ENCODE measurements at places on chromosomes 4 and X.

GRCh38 chr4:36915717-36916116 lies 328.8 kb upstream of the NWD2 start:
- no peak for DNase-seq

DNA sequence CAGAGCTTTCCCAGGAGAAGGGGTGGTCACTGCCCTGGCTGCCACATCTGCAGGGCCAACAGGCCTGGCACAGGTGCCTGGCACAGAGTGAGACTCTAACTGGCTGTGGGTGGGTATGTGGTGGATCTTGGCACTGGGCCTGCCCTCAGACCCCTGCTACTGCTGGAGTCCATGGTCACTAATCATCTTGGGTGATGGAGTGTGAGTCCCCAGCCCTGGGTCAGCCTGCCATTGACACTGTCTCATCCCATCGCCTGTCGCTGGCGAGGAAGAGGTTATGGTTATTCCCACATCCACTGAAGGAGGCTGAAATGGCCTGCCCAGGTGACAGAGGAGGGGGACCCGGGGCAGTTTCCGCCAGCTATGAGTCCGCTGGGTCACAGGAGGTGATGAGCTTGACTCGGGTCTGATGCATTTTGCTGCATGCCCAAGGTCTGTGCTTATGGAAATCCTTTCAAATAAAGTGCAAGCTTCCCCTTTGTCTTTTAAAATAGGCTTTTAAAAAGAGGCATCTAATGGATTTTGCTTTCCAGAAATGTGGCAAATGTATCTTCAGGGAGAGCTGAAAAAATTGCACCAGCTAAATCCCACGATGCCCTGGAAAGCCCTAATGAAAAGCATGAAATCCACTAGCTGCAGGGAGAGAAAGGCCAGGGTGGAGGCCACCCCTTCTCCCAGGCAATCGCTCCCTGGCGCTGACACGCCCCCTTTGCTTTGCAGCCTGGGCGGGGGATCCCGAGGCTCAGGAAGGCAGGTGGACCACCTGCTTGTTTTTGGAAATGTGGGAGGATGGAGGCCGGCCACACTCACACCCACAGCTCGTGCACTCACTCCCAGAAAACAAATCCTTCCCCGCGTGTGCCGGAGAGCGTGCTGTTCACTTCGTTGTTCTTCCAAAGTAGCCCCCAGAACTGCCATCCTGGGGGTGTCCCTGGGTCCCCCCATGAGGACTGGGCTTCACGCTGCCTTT lies 54.9 kb downstream of the ABLIM2 start:
- DNase-seq, result no peak

DNA sequence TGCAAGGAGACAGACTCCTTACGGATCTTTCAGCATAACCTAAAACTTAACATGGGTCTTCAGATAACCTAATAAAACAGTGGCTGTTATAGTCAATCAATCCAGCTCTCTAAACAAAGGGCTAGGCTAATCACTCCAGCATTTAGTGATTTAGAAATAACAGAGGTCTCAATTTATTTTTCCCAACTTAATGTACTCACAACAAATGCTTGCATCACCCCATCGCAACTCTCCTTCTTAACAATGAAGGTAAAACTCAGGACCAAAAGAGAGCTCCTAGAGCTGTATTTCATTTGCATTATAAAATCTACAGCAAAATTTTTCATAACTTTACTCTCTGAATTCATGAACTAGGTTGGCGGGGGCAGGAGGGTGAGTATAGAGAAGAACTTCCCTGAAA lies 1.1 kb downstream of the LIN54 start:
- no peak for DNase-seq

GRCh38 chrX:72393836-72394517 lies 88.3 kb upstream of the CITED1 start:
- no peak for DNase-seq

- no peak for DNase-seq
Measured at GRCh38 chr4:119525771-119526712, 102.6 kb downstream of the PDE5A start.

- DNase-seq, result no peak
Measured at GRCh38 chr4:141680060-141680459, 43.7 kb downstream of the IL15 start.

DNA sequence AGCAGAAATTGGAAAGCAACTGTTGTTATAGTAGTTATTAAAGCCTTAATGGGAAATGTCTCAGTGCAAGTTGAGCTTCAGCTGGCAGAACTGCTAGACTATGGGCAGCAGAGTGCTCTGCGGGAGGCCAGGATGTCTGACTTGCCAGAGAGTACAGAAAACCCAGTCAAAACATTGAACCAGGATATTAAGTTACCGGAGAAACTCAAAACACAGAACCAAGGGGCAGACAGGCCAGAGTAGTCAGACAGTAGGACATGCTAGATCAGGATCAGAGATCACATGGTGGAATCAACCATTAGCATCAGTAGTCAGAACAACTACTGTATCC lies 72.9 kb upstream of the TNIP3 start:
- DNase-seq, result no peak

- no peak for DNase-seq
Measured at GRCh38 chr4:185211035-185211434, 1.6 kb downstream of the SNX25 start.

GRCh38 chrX:53681661-53682060 lies 4.9 kb downstream of the HUWE1 start:
- no peak for DNase-seq

GRCh38 chrX:150205011-150205410 lies 158.1 kb upstream of the MAMLD1 start:
- no peak for DNase-seq

DNA sequence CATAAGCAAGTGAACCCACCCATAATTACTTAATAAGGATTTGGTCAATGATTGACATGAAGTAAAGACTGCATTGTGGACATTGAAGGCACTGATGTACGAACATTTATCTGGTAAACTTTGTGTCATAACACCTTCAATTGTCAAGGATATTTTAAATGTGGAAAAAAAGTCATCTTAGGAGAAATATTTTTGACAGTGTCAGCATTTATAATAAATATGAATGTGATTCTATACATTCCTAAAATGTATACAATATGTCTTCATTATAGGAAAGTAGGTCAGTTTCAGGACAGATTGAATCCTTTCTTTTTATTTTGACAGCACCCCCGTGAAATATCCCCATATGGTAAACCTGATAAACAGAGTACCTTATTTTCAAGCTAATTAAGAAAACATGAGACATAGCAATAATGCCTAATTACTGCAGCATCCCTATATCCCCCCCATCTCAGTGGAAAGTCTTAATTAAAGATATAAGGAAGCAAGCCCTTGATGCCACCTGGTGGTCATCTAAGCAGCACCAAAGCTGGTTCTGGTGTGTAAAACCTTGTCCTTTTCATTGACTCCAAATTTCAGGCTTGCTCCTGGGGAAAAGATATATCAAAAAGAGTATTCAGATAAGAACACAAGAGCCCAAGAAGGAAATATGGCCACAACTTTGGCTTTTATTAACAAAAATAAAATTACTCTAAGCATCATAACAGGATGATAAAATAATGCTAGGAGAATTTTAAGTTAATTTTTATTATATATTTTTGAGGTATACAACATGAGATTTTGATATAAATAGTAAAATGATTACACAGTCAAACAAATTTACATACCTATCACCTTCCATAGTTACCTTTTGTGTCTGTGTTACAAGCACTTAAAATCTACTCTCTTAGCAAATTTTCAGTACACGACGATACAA lies 379.7 kb downstream of the TLL1 start:
- no peak for DNase-seq

DNA sequence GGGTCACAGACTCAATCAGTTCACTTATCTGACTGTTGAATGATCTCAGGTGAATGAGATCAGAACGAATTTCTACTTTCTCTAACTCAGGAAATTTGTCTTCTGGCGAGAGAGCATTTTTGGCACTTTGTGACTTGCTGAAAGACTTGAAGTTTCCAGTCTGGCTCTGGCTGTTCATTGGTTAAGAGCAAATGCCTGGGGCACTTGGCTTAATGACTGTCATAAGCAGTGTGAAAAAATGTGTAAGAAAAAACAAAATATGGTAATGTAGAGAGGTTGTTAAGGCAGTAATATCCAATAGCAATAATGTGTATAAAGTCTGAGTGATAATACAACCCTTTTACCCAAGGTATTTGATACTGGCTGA lies 71.3 kb upstream of the PGRMC2 start:
- no peak for DNase-seq

DNA sequence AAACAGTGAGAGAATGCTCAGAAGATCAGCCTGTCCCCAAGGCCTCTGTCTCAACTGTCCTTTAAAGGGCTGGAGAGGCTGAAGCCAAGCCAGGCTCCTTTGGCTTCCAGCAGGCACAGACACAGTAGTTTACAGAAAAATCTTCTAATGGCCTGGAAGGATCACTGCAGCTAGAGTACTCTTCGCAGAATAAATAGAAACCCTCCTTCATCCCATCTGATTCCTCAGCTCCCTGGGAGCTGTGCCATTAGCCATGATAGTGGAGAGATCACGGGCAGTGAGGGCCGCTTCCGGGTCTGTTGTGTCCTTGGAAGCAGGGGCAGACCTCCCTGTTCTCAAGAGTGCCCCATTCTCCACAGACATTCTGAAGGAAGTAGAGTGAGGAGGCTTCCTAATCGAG lies 63.1 kb downstream of the CCNI start:
- DNase-seq, result no peak

- DNase-seq, result no peak
Measured at GRCh38 chrX:1485033-1485432, 32.3 kb upstream of the ASMTL start.

- DNase-seq, result no peak
Measured at GRCh38 chr4:6568689-6569332, 6.2 kb upstream of the MAN2B2 start.

DNA sequence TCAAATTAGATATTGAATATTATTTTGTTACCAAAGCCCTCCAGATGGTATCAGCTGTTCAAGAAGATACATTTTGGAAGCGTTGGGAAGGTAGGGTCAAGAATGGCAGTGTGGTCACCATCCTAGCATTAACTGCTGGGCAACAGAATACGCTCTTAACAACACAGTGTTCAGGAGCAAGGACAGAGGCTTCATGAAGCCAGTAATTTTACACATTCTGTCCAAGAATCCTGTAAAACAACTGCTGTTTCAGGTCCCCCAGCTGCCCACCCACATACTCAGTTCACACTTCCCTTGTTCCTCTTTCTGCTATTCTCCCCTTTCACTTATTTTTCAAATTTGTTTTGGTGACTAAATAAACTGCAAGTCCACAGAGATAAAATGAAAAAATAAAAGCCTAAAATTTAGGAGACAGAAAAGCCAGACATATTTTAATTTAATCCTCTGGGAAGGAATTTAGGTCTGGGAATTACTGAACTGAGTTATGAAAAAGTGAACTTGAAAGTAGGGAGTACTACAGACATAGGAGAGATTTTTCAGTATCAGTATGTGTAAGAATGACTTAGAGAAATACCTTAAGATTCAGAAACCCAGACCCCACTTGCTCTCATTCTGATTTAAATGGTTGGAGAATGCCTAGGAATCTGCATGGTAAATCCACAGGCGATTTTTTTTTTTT lies 406.7 kb downstream of the MAPK10 start:
- DNase-seq, result no peak

DNA sequence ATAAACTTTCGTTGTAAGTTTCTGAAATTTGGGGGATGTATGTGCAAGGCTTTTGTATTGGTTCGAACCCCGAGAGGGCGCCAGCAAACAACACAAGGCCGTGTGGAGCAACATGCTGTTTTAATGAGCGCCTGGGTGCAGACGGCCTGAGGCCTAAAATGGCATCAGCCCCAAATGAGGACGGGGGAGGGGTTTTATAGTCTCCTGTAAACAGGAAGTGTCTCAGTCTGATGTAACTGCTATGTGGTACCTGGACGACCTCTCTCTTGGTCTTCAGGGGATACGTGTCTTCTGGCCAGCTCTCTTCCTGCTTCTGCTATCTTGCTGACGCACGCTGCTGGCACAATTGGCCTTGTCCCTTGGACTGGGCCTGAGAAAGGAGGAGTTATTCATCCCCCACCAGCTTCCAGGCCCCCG lies 1348.0 kb downstream of the ADGRL3 start:
- DNase-seq, result no peak

DNA sequence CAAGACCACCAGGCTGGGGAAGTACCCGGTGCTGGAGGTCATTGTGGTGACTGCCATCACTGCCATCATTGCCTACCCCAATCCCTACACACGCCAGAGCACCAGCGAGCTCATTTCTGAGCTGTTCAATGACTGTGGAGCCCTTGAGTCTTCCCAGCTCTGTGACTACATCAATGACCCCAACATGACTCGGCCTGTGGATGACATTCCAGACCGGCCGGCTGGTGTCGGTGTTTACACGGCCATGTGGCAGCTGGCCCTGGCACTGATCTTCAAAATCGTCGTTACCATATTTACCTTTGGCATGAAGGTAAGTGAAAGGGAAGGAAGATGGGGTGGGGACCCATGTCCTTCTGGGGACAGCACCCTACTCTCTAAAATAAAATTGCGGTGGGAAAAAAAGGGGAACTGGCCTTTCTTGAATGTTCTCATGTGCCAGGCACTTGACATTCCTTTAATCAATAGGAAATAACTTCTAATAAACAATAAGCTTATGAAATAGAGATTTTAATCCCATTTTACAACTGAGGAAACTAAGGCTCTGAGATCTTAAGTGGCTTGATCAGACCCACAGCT lies 51.6 kb downstream of the CLCN4 start:
- no peak for DNase-seq

GRCh38 chr4:71074452-71075299 lies 81.2 kb downstream of the DCK start:
- DNase-seq, result no peak

DNA sequence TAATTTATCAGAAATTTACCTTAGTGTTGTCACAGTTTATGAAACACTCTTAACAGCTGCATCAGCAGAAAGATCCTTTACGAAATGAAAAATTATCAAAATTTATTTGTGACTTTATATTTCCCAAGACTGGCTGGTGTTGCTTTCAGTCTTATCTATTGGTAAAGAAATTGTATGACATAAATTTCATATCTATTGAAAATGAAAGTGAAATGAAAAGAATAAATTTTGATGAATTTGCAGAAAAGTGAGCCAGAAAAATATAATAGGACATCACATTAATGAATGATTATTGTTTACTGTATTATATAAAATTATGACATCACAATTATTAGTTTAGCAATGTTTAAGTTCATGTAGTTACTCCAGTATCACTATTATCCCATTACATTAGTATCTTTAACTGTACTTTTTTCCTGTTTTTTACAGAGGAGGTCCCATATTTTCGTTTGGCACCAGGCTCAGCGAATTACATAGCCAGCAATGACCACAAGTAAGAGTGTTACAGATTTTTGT lies 13.2 kb upstream of the TMEM165 start:
- DNase-seq, result no peak

GRCh38 chr4:37383579-37384229 lies 139.2 kb downstream of the NWD2 start:
- DNase-seq, result no peak

- no peak for DNase-seq
Measured at GRCh38 chr4:67342291-67342690, 203.0 kb downstream of the CENPC start.

- no peak for DNase-seq
Measured at GRCh38 chr4:119678761-119679160, 50.2 kb upstream of the PDE5A start.

DNA sequence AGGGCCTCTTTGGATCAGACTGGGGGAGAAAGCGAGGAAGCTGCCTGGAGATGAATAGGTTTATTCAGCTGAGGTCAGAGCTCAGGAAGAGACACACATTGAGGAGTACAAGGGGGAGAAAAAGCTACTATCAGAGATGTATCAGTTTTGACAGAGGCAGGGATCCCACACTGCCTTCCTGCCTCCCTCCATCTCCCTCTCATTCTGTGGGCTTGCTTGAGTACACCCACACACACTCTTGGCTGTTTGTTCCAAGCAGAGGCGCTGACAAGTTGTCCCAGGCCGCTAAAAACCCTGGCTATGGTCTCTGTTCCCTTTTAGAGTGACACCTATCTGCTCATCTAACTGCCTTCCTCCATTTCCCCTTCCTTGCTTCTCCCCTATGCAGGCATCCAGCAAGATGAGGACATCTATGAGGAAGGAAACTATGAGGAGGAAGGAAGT lies 5.2 kb downstream of the TSPYL2 start:
- DNase-seq, result no peak
